ENCODE measurements at places on chromosomes 6 and 20.

- DNase-seq = no peak
These were observed 14.7 kb downstream of the PI16 start for GRCh38 chr6:36969240-36969691.

GRCh38 chr6:41940759-41941279 is 789 bp downstream of the CCND3 start:
- peak; percentile 56 for DNase-seq

DNA sequence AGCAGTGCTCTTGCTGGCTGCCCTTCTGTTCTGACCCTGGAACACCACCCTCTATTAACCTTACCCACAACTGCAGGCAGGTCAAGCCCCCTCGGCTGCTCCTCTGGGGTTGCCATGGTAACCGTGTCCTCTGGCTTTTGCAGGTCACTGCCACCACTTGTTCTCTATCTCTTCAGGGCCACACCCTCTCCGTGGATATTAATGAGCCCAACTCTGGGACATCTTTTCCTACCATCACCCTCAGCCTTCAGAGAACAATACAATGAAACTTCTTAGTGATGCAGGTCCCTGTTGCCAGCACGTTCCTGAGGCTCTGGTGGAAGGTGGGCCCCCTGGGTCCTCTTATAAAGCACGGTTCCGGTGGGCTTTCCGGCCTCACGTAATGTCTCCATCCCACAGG is 30.8 kb upstream of the MICB start:
- DNase-seq = peak; percentile 24

DNA sequence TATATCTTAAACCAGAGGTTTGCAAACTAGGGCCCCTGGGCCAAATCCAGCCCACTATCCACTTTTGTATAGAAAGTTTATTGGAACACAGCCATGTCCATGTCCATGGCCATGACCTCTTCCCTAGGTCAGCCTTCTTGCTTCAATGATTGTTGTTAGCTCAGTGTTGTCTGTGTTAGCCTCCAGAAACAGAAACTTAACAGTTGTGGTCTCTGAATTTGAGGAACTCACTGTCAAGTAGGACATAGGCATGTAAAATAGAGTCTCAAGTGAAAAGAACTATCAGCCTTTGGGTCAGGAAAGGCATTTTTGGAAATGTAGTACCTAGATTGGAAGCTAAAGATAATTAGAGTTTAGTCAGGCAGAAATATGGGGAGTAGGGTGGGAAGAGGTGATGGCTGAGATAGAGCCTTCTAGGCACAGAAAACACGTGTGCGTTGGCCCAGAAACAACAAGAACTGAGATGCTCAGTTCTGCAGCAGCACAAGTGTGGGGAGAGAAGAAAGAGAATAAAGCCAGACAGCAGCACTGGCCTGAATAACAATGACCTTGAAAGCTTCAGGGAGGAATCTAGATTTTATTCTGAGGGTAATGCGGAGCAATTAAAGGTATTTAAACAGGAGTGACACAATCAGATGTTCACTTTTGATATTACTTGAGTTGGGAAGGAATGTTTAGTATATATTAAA is 87.0 kb upstream of the OLIG3 start:
- no peak for DNase-seq

- no peak for DNase-seq
These were observed 127.3 kb upstream of the NT5E start for GRCh38 chr6:85322446-85323105.

DNA sequence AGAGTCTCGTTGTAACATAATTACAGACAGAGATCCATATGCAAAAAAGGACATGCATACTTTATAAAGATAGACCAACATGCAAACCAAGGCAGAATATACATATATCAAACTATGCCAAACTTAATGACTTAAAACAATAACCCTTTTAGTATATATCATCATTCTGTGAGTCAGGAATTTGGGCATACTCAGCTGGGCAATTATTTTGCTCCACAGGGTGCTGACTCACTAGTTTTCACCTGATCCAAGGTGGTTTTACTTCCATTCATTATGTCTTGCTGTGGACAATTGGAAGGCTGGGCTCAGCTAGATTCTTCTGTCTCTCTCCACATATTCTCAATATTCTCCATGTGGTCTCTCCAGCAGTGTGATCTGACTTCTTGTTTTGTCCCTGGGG is 41.2 kb upstream of the RNF146 start:
- DNase-seq = no peak

All from M059J (cell line).